K562 (cell line): ENCODE measurements at places on chromosomes 12 and 14. TPM values are rescaled to one million over a fixed set of nuclear protein-coding genes. Genes with fewer than 3 reads are reported as not detected.
A peak's percentile ranks its signal among the peaks of the same experiment; 100 is the strongest.

DNA sequence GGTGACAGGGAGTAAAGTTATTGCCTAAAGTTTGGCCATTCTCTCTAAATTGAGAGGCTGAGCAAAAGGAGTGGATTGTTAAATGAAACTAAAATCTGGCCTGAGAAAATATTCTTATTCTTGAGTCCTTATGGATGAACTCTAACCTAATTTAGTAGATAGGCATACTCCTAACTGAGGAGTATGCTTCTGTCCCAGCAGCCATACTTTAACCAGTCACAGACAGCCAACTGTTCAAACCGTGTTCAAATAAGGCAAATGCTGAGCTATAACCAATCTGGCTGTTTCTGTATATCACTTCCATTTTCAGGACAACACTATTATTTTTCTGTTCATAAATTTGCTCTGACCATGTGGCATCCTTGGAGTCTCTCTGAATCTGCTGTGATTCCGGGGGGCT lies 75.9 kb upstream of the RERGL start:
- no peaks in the 10 kb centered on the region for H3K27me3 ChIP-seq
- H3K36me3 ChIP-seq = no peaks in the 10 kb centered on the region
- no peak overlapping the region for H3K4me3 ChIP-seq
- no peaks in the 10 kb centered on the region for H3K4me1 ChIP-seq

DNA sequence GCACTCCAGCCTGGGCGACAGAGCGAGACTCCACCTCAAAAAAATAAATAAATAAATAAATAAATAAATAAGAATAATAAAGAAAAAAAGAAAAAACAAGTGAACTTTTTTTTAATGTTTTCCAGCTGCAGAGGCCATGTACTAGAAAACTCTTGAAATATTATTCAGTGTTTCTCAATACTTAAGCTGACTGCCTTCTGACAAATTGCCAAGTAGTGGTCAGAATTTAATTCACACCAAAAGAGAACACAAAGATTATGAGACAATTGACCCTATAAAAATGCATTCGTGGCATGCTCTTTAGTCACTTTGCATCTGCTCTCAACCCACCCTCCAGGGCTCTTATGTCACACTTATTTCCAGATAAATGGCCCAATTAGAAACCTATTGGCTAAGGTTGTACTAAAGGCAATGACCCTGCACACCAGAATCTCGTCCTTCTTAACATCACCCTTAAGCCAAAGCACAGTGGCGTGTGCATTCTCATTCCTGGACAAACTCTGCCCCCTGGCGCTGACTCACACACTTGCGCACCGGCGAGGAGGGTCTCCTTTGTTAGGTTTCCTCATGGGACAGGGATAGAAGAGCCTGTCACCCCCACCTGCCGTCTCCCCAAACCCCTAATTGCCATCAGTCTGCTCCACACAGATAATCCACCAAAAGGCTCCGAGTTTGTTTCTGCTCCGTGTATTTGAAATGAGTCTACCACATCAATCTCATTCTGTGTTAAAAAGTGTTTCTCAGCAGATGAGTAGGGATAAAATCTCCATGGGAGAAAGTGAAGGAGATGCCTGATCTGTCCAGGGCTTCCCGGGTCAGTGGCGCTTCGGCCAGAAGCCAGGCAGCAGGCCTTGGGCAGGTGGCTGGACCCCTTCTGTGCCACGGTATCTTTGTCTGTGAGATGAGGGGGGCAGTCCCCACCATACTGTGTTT lies 73.1 kb upstream of the CEP83 start:
- H3K4me3 ChIP-seq = no peak overlapping the region
- H3K36me3 ChIP-seq = no peaks in the 10 kb centered on the region
- no peaks in the 10 kb centered on the region for H3K4me1 ChIP-seq
- peaks cover 5% of the 10 kb centered on the region; the same call in 2 of the 3 replicates for H3K27me3 ChIP-seq

DNA sequence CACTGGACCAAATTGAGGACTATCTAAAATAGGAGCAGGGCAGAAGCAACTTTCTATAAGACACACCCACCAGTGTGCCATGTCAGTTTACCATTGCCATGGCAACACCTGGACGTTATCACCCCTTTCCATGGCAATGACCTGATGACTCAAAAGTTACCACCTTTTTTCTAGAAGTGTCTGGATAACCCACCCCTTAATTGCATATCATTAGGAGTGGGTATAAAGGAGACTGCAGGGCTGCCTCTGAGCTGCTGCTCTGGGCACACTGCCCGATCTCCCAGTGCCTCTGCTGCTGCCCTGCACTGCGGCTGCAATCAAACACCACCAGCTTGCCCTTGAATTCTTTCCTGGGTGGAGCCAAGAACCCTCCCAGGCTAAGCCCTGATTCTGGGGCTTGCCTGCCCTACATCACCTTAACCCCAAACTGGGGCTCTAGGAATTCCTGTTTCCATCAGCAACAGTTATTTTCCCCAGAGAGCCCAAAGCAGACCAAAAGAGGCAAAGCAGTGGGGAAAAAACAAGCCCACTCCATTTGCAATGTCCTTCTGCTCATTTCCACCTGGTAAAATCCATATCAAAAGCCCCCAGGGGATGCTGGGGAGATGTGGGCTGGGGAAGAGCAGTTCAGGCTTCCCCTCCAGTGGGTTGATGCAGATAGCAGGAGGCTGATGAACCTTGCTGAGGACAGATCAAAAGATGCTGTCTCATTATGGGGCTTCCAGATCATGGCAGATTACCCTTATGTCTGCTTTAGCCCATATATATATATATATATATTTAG lies 129.5 kb upstream of the NCOR2 start:
- no peak for DNase-seq
- peaks cover 3% of the 10 kb centered on the region for H3K4me1 ChIP-seq
- no peak overlapping the region for H3K27ac ChIP-seq
- H3K36me3 ChIP-seq = no peaks in the 10 kb centered on the region
- no peak overlapping the region for H3K4me3 ChIP-seq

GRCh38 chr12:66165141-66165540 lies 4.7 kb downstream of the TMBIM4 start:
- H3K4me1 ChIP-seq = peaks cover 8% of the 10 kb centered on the region
- DNase-seq = no peak
- H3K27me3 ChIP-seq = no peaks in the 10 kb centered on the region
- H3K27ac ChIP-seq = no peak overlapping the region

DNA sequence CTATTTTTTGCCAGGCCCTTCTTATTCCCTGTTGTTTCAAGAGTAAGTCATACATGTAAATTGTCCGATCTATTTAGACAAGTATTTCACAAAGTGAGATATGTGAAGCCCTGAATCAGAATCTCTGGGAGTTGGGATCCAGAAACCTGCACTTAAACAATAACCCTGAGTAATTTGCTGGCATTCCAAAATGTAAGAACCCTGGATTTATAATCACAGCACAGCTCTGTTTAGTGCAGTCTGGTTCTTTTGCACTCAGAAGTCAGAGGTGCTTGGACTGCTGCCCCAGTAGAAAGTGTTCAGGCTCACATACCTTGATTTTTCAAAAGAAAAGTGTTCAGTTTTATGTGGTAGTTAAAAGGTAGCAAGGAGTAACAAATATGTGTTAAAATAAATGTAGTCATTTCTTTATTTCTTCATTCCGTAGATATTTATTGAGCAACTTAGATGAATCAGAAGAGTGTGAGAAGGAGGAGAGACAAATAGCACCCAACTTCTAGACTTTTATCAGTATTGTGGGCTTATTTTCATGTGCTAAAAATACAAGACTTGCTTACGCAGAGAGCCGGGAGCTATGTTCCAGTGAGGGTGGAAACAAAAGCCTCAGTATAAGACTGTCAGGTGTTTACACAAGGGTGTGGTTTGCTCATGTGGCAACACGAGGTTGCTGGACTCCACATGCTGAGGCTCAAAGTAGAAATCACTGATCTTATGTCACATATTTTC lies 70.1 kb downstream of the SYNE2 start:
- H3K4me1 ChIP-seq = no peaks in the 10 kb centered on the region; the same call in 1 of the 2 replicates
- no peak for DNase-seq
- H3K27ac ChIP-seq = no peak overlapping the region
- no peaks in the 10 kb centered on the region; the same call in 2 of the 3 replicates for H3K27me3 ChIP-seq
- no peaks in the 10 kb centered on the region for H3K36me3 ChIP-seq

NPFF gene
- not detected in 2 replicates for total RNA-seq

GRCh38 chr12:32084017-32084688 lies 22.5 kb upstream of the BICD1 start:
- no peaks in the 10 kb centered on the region for H3K27me3 ChIP-seq
- no peak overlapping the region for H3K27ac ChIP-seq
- no peaks in the 10 kb centered on the region for H3K4me1 ChIP-seq
- H3K36me3 ChIP-seq = no peaks in the 10 kb centered on the region
- DNase-seq = no peak

AJUBA gene
- total RNA-seq = 2.9 and 4.3 TPM in 2 replicates

GRCh38 chr12:116861320-116861719 lies 19.9 kb downstream of the HRK start:
- no peaks in the 10 kb centered on the region for H3K36me3 ChIP-seq
- H3K4me1 ChIP-seq = no peaks in the 10 kb centered on the region; the same call in 1 of the 3 replicates
- H3K27me3 ChIP-seq = peaks cover 16% of the 10 kb centered on the region
- H3K27ac ChIP-seq = no peak overlapping the region
- no peak for DNase-seq
- no peak overlapping the region for H3K4me3 ChIP-seq

GRCh38 chr12:12327802-12328201 lies 22.2 kb downstream of the MANSC1 start:
- no peaks in the 10 kb centered on the region for H3K27me3 ChIP-seq
- no peak overlapping the region for H3K4me3 ChIP-seq
- no peak overlapping the region for H3K27ac ChIP-seq
- peak; percentile 43 for DNase-seq

- no peaks in the 10 kb centered on the region for H3K27me3 ChIP-seq
- no peaks in the 10 kb centered on the region for H3K36me3 ChIP-seq
- H3K4me1 ChIP-seq = no peaks in the 10 kb centered on the region
- no peak for DNase-seq
- H3K27ac ChIP-seq = no peak overlapping the region
- no peak overlapping the region for H3K4me3 ChIP-seq
Observed at GRCh38 chr14:98290596-98290995, 981.4 kb downstream of the BCL11B start.

DNA sequence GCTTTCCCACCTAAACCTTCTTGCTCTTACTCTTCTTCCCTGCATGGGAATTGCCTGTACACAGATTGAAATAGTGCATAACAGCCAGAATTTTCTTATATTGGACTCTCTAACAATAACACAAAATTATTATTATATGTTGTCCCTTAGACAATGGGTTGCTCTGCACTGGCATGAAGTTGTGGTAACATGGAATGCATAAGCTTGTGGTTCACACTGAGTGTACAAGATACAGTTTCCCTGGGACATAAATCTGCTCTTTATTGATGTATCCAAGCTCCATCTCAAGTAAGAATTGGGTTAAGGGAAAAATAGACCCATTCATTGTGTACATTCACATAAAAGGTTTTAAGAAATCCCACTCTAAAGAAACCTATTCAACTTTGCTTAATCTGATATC lies 114.4 kb upstream of the NTF3 start:
- no peaks in the 10 kb centered on the region for H3K4me1 ChIP-seq
- no peak overlapping the region for H3K4me3 ChIP-seq
- no peak for DNase-seq
- H3K27me3 ChIP-seq = no peaks in the 10 kb centered on the region
- no peaks in the 10 kb centered on the region for H3K36me3 ChIP-seq

STON2 gene
- total RNA-seq = 89.4 and 99.3 TPM in 2 replicates

SERPINA9 gene
- not detected in 2 replicates for total RNA-seq
